Posterior vena cava (tissue), 2 donors: ENCODE measurements at places on chromosomes 5 and 9.

- DNase-seq = no peak
These were observed 46.5 kb downstream of the EBF1 start for GRCh38 chr5:159053216-159053615.

DNA sequence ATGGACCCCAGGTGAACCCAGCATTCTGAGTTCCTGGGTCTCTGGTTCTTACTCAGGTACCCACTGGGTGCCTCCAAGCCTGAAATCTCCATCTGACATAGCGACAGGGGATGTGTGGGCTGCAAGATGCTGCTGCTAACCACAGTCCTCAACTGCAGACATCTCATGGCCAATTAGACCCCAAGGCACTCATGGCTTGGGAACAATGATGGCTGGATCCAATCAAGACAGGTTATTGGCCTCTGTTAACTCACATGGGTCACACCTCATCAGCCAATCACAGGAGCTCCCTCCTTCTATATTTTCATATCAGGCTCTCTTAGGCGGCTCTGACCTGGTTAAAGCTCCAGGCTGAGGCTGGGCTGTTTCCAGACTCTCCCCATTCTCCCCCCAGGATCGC lies 57.0 kb downstream of the CXXC5 start:
- DNase-seq = no peak

GRCh38 chr5:67462147-67462546 lies 265.5 kb upstream of the CD180 start:
- DNase-seq = no peak

- no peak for DNase-seq
These were observed 1.0 kb upstream of the F2R start for GRCh38 chr5:76714751-76715485.

GRCh38 chr9:78510035-78510434 lies 213.1 kb downstream of the PSAT1 start:
- DNase-seq = no peak

DNA sequence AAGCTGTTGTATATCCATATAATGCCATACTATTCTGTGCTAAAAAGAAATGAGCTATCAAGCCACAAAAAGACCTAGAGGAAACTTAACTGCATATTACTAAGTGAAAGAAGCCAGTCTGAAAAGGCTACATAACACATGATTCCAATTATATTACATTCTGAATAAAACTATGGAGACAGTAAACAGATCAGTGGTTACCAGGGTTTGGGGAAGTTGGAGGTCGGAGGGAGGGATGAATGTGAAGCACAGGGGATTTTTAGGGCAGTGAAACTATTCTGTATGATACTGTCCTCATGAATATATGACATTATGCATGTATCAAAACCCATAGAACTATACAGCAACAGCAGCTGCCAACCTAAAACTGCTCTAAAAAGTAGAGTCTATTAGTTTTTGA lies 5.6 kb upstream of the RFK start:
- DNase-seq = no peak

DNA sequence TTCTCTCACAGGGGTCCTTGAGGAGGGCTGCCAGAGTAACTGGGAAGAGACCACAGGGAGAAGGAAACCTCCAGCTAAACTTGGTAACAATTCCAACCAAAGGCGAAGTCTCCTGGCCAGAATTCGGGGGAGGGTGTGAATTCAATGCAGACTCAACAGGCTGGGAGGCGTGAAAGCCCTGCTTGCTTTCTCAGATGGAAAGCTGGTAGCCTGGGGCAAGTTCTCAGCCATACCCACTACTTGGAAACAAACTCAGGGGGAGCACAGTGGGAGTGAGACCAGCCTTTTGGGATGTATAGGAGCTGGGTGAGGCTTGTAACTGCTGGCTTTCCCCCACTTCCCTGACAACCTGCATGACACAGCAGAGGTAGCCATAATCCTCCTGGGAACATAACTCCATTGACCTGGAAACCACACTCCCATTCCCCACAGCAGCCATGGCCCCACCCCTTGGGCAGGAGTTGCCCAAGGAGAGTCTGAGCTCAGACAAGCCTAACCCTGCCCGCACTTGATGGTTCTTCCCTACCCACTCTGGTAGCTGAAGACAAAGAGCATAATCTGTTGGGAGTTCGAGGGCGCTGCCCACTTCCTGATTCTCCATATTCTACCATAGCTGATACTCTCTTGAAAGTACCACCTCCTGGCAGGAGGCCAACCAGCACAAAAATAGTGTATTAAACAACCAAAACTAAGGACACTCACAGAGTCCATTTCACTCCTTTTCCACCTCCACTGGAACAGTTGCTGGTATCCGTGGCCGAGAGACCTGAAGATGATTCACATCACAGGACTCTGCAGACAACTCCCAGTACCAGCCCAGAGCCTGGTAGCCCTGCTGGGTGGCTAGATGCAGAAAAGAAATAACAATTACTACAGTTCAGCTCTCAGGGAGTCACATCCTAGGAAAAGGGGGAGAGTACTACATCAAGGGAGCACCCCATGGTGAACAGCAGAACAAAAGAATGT lies 123.8 kb downstream of the FAM170A start:
- no peak for DNase-seq

DNA sequence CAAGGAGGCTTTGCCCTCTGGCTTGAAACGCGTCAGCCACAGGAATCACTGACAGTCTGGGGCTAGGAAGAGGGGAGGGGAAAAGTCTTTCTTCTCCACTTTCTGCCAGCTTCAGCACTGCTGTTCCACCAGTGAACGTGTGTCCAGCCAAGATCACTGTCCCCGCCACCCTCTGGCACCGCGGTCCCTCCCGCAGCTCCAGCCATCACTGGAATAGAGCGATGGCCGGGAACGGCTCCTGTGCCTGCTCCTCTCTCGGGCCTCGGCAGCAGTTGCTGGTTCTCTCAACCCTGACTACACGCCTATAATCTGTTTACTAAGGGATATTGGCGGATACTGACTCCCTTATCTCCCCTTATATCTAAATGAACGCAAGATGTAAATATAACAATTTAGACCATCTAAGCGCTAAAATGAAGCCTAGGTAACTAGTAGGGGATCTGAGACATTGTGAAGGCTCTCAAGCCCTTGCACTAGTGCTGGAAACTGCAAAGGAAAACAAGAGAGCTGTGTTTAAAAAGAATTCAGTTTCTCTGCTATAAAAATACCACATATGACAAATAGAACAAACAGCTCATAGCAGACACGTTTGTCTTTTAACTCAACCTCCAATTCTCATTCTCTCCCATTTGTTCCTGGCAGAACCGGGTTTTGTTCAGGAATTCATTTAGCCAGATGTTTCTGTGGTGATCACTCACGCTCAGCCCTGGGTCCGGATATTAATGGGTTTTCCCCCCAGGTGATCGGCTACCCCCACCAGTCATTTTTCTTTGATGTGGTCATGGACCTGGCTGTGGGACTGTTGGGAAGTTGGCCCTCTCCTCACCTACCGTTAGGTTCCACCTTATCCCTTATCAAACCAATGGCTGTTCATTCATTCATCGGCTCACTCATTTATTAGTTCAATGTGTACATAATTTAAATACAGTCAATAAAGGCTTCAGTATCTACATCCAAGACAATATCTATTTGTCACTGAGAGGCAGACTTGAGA lies 149.8 kb downstream of the MED10 start:
- no peak for DNase-seq

- peak; percentile 64 for DNase-seq
These were observed 40.0 kb downstream of the HRH2 start for GRCh38 chr5:175697846-175698245.

GRCh38 chr9:36878986-36879982 lies 154.8 kb downstream of the PAX5 start:
- DNase-seq = peak; percentile 53

GRCh38 chr5:147878066-147878759 lies at the start of gene SCGB3A2:
Gene SCGB3A2 (plus strand): TSS chr5:147878711. CDS start chr5:147878804, 93 bp downstream.
- no peak for DNase-seq

GRCh38 chr9:72883875-72884274 lies 69.0 kb downstream of the ALDH1A1 start:
- no peak for DNase-seq

- peak; percentile 49 for DNase-seq
These were observed 9.6 kb upstream of the CEP72 start for GRCh38 chr5:602466-603035.

- DNase-seq = no peak
These were observed 13.4 kb downstream of the GRXCR2 start for GRCh38 chr5:145859453-145859852.

DNA sequence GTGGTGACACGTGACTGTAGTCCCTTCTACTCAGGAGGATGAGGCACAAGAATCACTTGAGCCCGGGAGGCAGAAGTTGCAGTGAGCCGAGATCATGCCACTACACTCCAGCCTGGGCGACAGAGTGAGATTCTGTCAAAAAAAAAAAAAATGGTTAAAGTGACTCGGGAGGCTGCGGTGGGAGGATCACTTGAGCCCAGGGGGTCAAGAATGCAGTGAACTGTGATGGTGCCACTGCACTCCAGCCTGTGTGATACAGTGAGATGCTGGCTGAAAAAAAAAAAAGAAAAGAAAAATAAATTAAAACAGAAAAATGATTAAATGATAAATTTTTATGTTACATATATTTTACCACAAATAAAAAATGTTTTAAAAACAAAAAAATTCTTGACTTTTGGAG lies 51.9 kb downstream of the KLF4 start:
- no peak for DNase-seq

- DNase-seq = no peak
These were observed 132.3 kb downstream of the SUSD1 start for GRCh38 chr9:112042769-112043168.

DNA sequence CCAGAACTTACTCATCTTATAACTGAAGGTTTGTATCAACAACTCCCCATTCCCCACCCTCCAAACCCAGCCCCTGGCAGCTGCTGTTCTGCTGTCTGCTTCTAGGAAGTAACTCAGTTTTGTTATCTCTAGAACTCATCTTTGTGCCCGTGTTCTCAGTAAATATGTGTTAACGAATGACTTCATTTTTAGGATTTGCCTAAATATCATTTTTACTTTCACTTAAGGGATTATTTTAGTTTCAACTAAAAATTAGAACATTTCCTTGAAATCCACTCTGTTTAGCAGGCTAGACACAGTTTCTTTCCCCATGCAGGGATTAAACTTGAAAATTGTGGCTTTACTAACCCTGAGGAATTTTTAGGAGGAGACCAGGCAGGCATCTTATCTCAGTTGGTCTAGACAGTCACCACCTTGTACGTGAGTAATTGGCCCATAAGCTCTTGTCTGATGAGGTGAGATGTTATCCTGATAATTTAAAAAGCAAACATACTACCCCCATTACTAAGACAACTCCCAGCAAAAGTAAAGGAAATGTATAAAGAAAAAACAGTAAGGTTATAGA lies 68.2 kb upstream of the TNFAIP8 start:
- DNase-seq = no peak

DNA sequence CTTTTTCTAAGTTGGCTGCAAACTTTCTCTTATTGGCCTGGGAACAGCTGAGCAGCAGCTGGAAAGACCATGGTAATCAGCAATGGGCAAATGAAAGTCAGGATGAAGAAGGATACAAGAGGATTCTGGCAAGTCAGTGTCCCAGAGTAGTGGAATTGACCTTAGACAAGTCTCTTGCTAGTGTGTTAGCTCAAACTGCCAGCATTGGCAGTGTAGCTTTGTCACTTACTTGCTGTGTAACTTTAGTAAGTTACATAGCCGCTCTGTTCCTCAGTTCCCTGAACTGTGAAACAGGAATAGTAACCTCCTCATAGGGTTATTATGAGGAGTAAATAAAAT lies 3.6 kb downstream of the ALDH1A1 start:
- DNase-seq = no peak

- DNase-seq = no peak
These were observed 113.8 kb downstream of the ALDH1A1 start for GRCh38 chr9:72839085-72839484.

- no peak for DNase-seq
These were observed 125.8 kb upstream of the SLC12A2 start for GRCh38 chr5:127957701-127958239.

DNA sequence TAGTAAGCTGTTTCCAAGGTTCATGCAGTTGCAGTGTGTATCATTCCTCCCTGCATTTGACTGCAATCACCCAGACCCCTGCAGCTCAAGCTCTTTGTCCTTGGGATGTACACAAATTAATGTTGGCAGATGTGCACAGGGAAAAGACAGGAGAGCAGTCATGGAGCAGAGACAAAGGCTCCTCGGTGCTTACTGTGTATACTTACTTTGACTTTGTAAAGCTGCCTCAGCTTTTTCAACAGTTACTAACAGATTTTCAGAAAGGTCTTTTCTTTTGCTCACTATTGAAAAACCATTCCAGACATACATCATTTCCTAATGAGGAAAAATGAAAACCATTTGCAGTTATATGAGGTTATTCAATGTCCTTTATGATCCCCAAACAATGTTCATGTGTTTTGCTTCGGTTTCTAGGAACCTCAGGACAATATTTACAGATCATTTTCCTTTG lies 124.9 kb downstream of the TTC39B start:
- no peak for DNase-seq

GRCh38 chr5:41763574-41763973 lies 106.7 kb downstream of the OXCT1 start:
- no peak for DNase-seq

DNA sequence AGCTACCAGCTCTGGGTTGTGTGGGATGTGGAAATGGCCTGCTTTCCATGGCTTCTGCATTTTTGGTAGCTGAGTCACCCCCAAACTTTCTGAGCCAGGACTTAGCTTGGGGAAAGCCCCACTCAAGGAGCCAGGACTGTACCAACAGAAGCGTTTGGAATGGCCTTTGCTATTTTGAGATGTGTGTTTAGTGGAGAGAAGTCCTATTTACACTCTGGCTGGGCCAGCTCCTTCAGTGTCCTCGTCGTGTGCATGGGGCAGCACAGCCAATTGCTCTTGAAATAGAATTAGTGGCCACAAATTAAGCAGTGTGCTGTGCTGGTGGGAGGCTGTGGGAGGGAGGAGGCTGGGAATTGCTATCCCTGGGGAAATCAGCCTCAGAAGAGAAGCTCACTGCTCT lies 51.6 kb downstream of the ENTREP1 start:
- DNase-seq = no peak

GRCh38 chr9:109107402-109108240 lies 12.1 kb downstream of the TMEM245 start:
- DNase-seq = no peak

DNA sequence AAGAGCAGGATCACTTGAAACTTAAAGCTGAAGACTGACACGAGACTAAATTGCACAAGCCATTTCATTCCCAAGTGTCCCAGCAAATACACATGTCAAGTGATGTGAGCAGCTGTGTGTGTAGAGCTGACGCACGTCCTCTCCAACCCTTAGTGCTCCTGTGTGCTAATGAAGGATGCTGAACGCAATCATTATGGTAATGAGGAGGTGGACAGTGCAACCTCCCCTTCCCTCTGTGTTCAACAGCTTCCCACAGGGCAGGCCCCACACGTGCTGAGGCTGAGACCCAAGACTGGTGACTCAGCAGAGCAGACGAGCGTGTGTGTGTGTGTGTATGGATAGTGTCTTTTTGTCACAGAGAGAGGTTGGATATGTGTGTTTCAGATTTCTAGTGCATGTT lies 702.1 kb downstream of the SEMA5A start:
- DNase-seq = no peak

- DNase-seq = peak; percentile 57
These were observed 7.3 kb upstream of the SLC25A48 start for GRCh38 chr5:135826994-135827671.

- DNase-seq = no peak
These were observed 2.4 kb upstream of the SNX2 start for GRCh38 chr5:122772446-122772845.
